ENCODE measurements at places on chromosomes 3 and 15. TPM values are rescaled to one million over a fixed set of nuclear protein-coding genes. Genes with fewer than 3 reads are reported as not detected.

Gene P2RY12
- total RNA-seq, result not detected

Gene UNC13C
- 2.0 TPM for total RNA-seq

Gene GATM
- total RNA-seq, result 6.1 TPM

Gene PLCH1
- total RNA-seq, result not detected

DNA sequence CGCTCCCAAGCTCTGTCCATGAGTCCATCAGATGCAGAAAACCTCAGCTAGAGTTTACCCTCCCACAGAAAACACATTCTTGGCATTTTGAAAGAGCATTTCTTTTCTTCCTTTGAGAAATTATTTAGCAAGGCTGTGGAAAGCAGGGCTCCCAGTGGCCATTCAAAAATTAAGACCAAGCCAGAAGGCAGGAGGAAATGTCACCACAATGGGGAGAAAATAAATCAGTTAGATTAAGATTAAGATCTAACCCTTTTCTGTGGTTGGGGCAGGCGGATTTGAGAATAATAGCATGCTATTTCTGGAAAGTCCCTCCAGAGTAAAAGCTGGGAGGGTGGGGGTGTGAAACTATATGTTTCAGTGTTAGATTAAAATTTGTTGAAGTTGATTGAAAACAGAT lies 20.2 kb downstream of the LRIG1 start:
- DNase-seq, result no peak

- DNase-seq, result no peak
Observed at GRCh38 chr3:11908981-11909698, 62.5 kb upstream of the TAMM41 start.

- no peak for DNase-seq
Observed at GRCh38 chr3:150035301-150035779, 64.6 kb upstream of the PFN2 start.

- no peak for DNase-seq
Observed at GRCh38 chr15:56699743-56700142, 33.6 kb downstream of the ZNF280D start.

GRCh38 chr15:42147431-42147735 lies 9.1 kb downstream of the PLA2G4F start:
- no peak for DNase-seq

GRCh38 chr15:91866371-91866905 lies 12.9 kb downstream of the SLCO3A1 start:
- DNase-seq, result no peak

GRCh38 chr3:105614288-105615030 lies 247.8 kb downstream of the ALCAM start:
- no peak for DNase-seq

- no peak for DNase-seq
Observed at GRCh38 chr15:51193526-51193925, 98.8 kb upstream of the TNFAIP8L3 start.

- DNase-seq, result no peak
Observed at GRCh38 chr3:113698956-113699355, 2.5 kb upstream of the USF3 start.

DNA sequence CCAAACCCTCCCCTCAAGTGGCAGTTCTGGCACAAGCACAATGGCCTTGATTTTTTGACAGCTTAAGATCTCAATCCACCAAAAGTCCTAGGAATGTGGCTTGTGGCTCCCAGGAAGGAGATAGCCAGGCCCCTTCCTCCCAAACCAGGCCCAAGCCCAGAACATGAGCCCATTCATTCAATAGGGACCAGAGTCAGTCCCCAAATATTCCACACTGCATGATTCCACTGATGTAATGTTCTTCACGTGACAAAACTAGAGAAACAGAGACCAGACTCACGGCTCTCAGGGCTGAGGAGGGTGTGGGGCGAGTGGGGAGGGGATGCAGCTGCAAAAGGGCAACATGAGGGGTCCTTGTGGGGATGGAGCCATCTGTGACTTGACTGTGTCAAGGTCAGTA lies 25.5 kb downstream of the ABTB1 start:
- DNase-seq, result no peak

- no peak for DNase-seq
Observed at GRCh38 chr3:136805795-136806194, 13.1 kb upstream of the SLC35G2 start.

DNA sequence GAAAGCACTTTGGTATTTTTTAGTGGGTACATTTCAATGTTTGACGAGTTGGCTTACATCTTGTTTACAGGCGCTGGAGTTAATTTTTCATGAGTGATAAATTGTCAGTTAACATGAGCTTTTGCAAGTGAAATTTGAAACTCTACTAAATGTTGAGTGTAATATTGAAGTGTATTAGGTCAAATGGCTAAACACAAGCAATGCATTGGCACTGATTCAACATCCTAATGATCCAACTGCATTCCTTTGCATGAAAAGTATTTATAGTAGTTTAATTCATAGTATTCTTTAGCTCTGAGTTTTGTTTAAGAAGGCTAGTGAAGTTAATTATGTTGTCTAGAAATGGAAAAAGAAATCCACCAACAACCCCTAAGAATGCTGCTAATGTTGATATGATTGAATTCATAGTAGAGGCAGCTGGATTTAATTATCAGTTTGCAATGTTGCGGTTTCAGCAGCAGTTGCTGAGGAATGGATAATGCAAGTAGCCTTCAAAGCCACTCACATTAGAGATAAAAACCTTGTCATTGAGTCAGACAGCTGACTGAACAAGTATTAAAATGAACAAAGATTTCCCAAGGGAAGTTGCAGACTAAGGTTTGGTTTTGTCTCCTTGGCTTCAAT lies 245.6 kb upstream of the GOLIM4 start:
- DNase-seq, result no peak

DNA sequence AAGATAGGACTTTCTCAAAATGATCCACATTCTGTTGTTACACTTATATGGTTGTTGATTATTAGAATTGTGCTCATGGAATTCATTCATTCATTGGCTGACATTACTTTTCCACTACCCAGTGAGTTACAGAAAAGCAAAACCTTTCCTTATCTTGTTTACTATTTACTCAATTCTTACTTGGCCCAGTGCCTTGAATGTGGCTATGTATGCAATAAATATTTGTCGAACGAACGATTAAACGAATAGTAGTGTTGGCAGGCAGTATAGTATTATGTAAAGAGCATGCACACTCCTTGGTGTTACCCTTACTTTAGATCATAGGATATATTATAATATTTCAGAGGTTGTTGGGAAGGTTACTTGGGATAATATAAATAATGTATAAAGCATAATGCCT lies 31.0 kb downstream of the CTDSPL2 start:
- DNase-seq, result no peak

- DNase-seq, result no peak
Observed at GRCh38 chr3:124201786-124202185, 209.9 kb upstream of the ROPN1 start.

DNA sequence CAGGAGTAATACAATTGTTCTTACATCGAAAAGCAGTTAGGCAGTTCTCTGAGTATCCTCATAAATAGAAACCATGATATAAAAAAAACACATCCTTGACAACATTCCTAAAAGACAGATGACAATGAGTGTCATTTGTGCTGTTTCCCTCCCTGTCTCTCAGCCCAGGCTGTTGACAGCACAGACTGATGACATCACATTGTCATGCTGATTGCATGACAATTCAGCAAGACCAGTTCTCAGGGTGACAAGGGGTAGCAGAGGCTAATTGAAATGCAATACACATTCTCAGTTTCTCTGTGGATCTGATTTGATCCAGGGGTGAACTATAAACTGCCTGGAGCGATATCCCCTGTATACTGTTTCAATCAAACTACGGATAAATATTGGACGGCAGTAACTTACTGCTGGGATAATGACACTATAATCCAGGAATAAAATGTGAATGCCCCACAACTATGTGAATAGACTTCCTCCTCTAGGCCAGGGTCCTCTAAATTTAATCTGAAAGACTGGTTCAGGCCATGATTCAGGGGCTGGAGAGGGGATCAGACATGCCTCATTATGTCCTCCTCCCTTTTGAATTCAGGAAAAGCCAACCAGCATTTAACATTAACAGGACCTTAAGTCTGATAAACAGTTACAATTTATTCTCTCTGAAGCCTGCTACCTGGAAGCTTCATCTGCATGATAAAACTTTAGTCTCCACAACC lies 16.7 kb upstream of the EIF1B start:
- no peak for DNase-seq

- DNase-seq, result no peak
Observed at GRCh38 chr15:34043813-34044212, 4.8 kb upstream of the AVEN start.

All from ascending aorta (tissue), 2 donors.